Suprapubic skin (tissue), 4 donors: ENCODE measurements at places on chromosomes 12 and 14.

- no peak for DNase-seq
Measured at GRCh38 chr12:107780298-107780697, 5.8 kb downstream of the ASCL4 start.

DNA sequence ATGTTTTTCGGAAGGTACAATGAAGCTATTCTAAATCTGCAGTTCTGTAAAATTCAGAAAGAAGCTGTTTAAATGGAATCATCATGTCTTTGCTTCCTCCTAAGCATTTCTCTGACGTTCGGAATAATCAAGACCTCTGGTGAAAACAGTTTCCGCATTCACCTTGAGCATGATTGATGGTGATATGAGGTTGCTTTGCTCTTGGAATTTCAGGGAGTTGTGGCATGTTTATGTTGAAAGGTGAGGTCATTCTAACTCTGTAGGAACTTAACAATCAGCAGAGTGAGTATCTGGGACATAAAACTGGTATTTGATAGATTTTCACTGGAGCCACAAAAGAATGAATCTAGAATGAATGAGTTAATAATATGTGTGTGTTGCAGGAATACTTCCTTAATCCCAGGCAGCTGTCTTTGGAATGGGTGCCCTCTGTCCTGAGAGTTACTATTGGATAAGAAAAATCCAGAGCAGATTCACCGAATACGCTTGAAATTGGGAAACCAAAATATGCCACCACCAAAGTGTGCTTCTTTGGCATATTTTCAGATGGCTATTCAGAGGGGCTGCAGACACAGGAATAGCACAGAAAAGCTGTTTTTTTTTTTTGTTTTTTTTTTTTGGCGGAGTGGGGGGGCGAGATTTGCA, 599.1 kb downstream of the CCER1 start:
- DNase-seq = no peak

DNA sequence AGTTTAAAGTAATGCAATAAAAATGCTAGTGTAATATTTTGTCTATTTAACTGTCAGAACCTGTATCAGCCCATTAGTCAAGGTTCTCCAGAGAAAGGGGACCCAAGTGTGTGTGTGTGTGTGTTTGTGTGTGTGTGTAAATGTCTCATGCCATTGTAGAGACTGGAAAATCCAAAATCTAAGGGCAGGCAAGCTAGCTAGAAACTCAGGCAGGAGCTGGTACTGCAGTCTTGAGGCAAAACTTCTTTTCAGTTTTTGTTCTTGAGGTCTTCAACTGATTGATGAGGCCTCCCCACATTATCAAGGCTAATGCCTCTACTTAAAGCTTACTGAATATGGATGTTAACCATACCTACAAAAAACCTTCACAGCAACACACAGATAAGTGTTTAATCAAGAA, 126.7 kb downstream of the PRKD1 start:
- DNase-seq = no peak

DNA sequence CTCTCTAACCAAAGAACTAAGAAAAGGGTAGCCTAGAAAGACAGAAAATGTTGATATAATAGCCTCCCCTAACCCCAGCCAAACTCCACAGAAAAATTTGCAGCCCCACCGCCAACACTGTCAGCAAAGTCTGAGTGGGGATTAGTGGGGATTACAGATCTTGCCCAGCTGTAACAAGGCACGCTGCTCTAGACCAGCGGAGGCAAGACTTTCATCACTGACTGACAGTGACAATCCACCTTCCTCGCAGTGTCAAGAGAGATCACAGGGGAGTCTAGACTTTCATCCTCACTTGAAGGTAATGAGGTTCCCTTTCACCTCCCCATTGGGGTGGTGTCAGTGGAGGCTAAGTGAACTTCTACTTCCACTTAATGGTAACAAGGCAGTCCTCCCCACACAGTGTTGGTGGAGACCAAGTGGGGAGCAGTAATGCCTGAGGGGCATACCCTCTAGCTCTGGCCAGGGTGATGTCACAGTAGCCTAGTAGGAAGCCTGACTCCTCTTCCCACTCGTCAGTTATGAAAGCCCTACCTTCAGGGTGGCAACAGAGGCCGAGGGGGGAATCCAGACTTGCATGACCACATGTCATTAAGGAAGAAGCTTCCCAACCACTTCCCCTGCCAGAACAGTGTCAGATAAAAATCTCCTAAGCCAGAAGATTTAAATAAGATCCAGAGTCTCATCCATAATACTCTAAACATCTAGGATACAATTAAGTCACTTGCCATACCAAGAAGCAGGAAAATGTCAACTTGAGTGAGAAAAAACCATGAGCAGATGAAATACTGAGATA, 91.7 kb upstream of the RASSF8 start:
- no peak for DNase-seq

DNA sequence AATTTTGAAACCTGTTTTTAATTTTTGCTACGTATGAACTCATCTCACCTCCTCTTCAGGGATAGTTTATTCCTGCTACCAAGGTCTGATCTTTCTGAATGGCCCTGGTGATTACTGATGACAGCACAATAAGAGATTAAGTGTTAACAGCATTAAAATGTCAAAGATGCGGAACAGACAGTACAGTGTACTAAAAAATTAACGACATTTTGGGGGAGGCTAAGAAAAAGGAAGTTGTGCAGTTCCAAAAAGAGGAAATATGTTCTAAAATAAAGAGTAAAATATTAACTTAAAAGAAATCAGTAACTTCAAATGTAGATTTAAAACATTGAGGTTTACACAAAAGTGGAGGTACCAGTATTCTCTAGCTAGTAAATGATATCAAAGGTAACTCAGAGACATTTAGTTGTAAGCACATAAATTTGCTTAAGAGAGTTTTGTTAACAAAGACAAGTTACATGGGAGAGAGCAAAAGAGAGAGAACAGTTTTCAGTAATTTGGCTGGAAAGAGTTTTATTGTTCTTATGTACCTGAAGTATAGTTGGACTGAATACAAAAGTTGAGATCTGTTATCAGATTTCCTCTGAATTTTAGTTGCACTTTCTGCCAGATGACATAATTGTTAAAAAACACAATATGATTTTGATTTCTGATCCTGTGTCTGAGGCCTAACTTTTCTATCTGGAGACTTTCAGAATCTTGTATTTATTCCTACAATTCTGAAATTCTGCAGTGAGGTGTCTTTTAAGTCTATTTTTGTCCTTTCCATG, 4.2 kb upstream of the CLECL1 start:
- no peak for DNase-seq
